ENCODE measurements at places on chromosomes 1 and 21. TPM values are rescaled to one million over a fixed set of nuclear protein-coding genes. Genes with fewer than 3 reads are reported as not detected.

The NOS1AP gene
- total RNA-seq: 14.0 TPM

DNA sequence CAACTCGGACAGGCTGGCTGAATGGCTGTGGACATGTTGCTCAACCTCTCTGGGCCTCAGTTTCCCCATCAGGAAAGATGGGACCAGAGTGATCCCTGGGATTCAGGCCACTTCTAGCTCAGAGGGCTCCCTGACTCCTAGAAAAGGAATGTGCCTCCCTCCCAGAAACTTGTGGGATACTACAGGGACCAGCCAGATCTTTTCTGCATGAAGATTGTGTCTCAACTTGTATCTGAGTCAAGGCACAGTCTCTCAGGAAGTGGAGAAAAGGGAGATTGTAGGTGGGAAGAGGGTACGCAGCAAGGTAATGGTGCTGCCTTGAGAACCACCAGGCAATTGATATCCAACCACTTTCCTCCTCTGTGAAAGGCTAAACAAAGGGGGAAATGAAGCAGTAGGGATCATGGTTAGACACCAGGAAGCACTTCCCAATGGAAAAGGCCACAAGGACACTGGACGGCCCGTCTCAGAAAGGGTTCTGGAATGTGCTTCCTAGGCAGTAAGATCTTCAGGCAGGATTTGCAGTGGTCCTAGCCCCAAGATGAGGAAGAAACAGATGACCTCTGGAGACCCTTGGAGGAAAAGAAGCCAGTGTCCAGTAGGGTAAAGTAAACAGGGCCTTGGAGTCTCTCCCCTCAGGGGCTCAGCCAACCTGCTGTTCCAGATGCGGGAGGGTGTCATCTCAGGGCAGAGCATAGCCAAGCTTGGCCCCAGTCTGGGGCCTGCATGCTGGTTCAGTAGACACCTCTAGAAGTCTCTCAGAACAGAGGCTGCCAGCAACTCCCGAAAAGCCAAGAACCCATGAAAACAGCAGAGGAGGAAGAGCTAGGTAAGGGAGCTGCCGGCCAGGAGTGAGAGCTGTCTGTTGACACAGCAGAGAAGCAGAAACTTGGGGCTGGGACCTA, 16.8 kb downstream of the IFFO2 start:
- DNase-seq: no peak
- no peaks in the 10 kb centered on the region for H3K27me3 ChIP-seq
- no peak overlapping the region for H3K4me3 ChIP-seq
- H3K36me3 ChIP-seq: no peaks in the 10 kb centered on the region

GRCh38 chr1:229970714-229971113, 96.3 kb upstream of the GALNT2 start:
- DNase-seq: no peak
- no peak overlapping the region for H3K27ac ChIP-seq
- H3K27me3 ChIP-seq: no peaks in the 10 kb centered on the region

GRCh38 chr1:118143121-118143520, 41.9 kb downstream of the SPAG17 start:
- H3K4me1 ChIP-seq: no peaks in the 10 kb centered on the region
- no peak overlapping the region for H3K4me3 ChIP-seq
- H3K36me3 ChIP-seq: no peaks in the 10 kb centered on the region
- H3K27me3 ChIP-seq: no peaks in the 10 kb centered on the region
- DNase-seq: no peak

DNA sequence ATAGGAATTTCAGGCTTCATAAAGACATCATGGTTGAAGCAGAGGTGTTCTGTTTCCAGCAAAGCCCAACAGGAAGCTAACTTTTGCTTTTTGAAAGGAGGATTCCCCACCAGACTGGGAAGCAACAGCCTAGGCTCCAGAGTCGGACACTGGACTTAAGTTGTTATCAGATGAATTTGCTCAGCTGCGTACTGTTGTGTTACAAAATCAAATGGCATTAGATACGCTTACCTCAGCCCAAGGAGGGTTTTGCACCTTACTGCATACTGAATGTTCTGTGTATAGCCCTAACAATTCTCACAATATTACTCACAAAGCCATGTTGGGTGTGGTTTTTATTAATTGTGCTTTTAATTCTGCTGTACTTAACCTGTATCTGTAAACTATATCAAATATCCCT, 547 bp upstream of the CHIA start:
- H3K36me3 ChIP-seq: no peaks in the 10 kb centered on the region
- DNase-seq: no peak
- H3K27me3 ChIP-seq: no peaks in the 10 kb centered on the region
- H3K27ac ChIP-seq: no peak overlapping the region
- H3K4me3 ChIP-seq: no peak overlapping the region
- no peaks in the 10 kb centered on the region for H3K4me1 ChIP-seq

- no peaks in the 10 kb centered on the region for H3K4me1 ChIP-seq
- H3K27me3 ChIP-seq: no peaks in the 10 kb centered on the region
- no peak for DNase-seq
- no peaks in the 10 kb centered on the region for H3K36me3 ChIP-seq
Measured at GRCh38 chr1:2032737-2033136, 13.6 kb downstream of the GABRD start.

- no peak overlapping the region for H3K27ac ChIP-seq
- DNase-seq: no peak
- H3K4me3 ChIP-seq: no peak overlapping the region
- no peaks in the 10 kb centered on the region for H3K4me1 ChIP-seq
- H3K36me3 ChIP-seq: no peaks in the 10 kb centered on the region
- no peaks in the 10 kb centered on the region for H3K27me3 ChIP-seq
Measured at GRCh38 chr21:45421071-45421845, 16.3 kb downstream of the COL18A1 start.

DNA sequence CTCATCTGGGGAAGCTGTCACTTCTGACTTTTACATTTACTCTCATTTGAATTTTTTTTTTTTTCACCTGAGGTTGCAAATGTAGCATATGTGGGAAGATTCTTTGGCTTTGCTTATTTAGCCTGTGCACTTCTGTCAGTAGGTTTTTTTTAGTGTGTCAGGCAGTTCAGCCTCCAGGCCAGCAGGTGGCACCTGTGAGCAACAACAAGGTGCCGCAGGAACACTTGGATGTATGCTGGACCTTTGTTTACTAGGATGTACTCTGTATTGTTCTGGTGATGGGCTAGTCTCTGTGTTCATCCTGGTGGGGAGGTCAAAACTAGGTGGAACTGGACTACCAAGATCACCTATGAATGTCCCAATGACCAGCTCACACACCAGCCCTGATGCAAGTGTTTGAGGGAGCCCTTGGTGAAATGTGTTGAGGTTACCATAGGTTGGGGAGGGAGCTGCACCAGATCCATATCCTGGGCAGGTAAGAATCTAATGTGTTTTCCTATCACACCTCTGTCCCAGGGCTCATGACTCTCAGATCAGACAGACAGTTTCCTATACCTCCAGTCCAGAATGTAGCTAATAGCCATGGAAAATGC, 618.2 kb downstream of the BRINP3 start:
- H3K27ac ChIP-seq: no peak overlapping the region
- H3K4me3 ChIP-seq: no peak overlapping the region
- H3K4me1 ChIP-seq: no peaks in the 10 kb centered on the region
- no peaks in the 10 kb centered on the region for H3K36me3 ChIP-seq
- H3K27me3 ChIP-seq: no peaks in the 10 kb centered on the region

- H3K4me3 ChIP-seq: no peak overlapping the region
- no peak for DNase-seq
- no peak overlapping the region for H3K27ac ChIP-seq
- H3K36me3 ChIP-seq: no peaks in the 10 kb centered on the region
- no peaks in the 10 kb centered on the region for H3K4me1 ChIP-seq
- H3K27me3 ChIP-seq: no peaks in the 10 kb centered on the region
Measured at GRCh38 chr21:16028941-16029464, 299.2 kb downstream of the USP25 start.
